ENCODE measurements at places on chromosomes 7 and 10.

GRCh38 chr7:20238754-20239324, 21.7 kb upstream of the MACC1 start:
- no peak for DNase-seq

DNA sequence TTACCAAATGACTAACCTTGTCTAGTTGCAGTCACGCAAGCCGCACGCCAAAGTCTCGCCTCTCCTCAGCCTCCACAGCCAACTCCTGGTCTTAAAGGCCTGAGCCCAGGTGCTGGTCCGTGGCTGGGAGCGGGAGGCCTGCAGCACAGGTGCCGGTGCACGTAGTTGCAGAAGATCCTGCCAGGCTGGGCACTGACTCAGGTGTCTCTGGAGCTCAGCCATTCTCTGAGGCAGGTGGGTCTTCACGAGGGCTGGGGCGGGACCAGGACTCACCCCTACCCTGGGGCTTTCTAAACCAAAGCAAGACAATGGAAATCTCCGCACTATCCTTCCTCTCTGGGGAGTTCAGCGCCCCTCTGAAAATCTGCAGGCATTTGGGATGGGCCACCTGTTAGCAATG, 216.4 kb downstream of the MLLT10 start:
- no peak for DNase-seq

DNA sequence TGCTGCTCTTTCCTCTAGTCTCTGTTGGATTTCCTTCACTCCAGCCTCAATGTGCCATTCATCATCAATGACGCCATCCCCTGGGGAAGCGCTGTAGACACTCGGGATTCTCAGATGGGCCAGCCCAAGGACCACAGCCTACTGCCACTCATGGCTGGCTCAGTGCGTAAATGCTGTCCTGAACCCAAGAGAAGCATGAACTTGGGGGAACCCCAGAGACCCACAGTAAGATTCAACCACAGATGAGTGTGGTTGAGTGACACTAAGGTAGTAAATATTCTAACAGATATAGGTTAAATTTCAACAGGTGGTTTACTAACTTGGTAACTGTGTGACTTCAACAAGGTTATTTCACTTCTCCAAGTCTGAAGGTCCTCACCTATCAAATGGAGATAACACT, 304.1 kb downstream of the GRM8 start:
- no peak for DNase-seq

GRCh38 chr7:29940199-29940598, 49.4 kb downstream of the SCRN1 start:
- no peak for DNase-seq

DNA sequence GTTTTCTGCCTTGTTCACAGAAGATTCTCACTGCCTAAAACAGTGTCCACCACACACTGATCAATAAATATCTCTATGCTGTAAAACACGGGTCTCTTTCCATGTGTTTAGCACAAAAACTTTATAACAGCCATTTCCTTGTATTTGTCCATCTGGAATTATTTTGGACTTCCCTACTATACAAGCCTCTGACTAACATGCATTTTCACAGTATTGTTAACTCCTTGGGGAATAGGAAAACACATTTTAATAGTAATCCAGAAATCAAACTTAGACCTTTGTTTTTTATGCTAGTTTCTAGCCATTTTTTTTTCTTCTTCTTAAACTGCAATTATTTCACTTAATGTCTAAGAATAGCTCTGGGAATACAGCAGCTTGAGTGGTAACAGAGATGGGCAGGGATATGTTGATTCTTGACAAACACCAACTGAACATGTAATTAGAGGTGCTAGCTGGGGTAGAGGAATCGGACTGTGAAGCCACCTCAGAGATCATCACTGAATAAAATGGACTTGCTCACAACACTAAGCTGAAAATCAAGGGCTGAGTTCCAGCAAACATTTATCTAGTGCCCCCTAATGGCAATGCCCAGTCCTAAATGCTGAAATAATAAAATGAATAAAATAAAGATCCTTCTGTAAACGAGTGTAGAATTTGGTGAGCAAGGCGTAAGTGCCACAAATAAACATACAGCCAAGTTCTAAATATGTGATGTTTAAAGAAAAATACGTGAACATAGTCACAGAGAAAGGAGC, 593.1 kb downstream of the SORCS1 start:
- DNase-seq, result no peak

DNA sequence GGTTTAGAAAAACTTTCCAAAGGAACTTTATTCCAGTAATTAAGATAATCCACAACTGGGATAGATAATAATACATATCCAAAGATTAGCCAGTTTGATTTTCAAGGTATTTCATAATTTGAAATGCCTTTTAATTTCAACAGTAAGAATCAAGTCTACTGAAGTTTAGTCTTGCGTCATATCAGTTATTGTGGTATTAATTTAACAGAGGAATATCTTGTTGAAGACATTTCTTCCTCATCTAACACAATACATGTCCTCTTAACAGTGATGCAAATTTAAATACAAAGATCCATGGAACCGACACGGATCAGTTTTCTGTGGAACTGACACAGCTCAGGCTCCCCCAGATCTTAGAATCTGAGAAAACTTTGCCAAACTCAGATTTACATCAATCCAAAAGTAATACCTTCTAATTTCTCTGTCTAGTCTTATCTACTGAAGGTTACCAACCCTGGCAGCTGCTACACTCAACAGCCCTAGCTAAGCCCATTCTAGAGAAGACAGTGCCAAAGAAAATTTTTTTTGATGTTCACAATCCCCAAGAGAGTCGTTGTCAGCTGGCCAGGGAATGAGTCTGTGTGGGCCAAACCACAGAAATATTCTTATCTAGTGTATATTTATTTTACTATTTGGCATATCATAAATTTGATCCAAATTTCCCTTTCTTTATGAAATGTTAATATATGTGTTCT, 365.2 kb upstream of the MEOX2 start:
- no peak for DNase-seq

DNA sequence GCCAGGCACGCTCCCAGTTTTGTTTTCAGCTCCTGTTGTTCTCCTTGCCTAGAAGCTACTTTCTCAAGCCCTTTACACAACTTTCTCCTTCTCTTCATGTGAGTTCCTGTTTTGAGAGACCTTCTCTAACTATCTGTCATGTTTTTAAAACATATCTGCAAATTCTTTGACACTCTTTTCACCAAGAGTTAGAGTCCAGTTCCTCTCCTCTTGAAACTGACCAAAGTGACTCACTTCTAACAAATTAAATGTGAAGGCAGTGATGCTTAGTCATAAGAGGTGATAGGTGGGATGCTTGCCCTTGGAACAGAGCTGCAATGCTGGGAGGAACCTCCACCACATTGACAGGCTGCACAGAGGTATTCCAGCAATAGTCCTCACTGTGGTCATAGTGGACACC, 25.3 kb downstream of the ZSCAN25 start:
- no peak for DNase-seq

DNA sequence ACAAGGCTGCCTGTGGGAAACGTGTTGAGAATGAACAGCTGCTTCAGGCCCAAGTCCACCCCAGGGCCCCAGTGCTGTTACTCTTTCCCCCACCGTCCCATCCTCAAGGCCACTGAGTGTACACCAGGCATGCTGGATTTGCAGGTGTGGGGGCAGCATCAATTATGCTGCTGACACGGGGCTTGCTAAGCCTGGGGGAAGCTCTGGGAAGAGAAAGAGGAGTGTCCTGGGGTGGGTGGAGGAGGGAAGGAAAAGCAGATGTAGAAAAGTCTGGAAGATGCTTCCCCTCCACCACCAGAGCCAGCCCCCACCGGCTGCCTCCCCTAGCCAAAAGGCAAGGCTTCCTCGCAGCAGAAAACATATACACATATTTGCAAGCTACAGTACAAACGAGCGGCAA, 153.9 kb downstream of the CDH23 start:
- DNase-seq, result no peak

DNA sequence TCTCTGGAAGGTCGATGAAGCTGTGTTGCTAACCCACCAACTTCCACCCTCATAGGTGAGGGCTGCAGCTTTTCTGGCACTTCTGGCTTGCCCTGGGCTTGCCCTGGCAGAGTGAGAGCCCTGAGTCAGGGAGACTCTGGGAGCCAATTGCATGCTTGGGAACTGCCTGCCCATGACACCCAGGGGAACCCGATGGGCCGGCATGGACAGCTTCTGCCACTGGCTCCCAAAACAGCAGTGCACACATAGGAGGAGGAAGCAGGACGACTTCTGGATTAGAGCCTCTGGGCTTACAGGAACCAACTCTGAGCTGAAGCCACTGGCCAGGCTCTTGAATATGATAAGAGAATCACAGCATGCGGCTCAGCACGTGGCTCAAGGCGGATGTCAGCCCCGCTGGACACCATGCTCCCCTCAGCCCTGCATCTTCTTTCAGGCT, 135.2 kb upstream of the UNC5B start:
- DNase-seq, result no peak

DNA sequence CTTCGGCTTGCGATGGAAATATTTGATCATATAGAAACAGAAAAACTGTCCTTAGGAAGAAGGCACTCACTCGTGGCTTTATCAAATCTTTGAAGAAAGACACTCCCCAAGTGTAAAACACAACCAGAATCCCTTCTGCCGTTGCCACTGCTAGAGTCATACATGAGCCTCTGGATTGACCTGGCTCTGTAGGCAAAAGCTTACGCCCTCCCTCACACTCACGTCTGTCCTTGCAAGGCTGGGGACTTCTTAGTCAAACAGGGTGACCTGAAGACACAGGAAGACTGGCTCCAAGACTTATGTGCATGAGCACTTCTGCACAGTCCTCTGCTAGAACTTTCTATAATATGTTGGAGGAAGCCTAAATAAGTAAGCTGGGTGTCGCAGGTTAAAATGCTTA, 135.4 kb upstream of the MDFIC start:
- no peak for DNase-seq

DNA sequence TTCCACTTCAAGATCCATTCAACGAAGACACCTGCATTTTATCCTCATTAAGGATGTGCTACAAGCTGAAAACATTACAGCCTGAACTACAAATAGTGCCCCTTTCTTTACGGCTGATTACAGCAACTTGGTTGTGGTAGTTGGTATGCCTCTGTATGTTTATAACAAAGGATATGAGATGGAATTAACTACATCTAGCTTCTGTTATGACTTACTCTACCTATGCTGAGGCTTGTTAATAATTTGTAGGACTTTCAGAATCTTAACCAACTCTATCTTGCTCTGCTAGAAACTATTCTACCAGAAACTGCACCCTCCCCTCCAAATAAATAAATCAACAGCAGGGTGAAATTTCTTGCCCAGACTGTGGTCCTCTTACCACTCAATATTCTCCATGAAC, 448.1 kb downstream of the GRM8 start:
- DNase-seq, result no peak

DNA sequence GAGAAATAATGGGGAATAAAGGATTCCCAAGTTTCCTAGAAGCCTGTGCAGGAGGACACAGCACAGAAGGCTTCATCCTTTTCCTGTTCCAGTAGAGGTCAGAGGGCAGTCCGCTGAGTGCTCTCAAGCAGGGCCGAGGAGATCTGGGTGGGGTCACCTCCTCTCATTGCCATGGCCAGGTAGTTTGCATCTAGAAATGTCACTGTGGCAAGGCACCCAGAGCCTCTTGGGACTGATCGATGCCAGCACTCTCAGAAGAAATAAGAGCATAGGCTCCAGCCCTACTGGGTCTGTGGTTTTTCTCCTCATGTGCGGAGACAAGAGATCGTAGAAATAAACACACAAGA, 7.9 kb downstream of the NUB1 start:
- no peak for DNase-seq

GRCh38 chr10:77380191-77380590, 257.4 kb downstream of the KCNMA1 start:
- no peak for DNase-seq

GRCh38 chr10:72238392-72239175, 22.5 kb upstream of the ASCC1 start:
- no peak for DNase-seq

DNA sequence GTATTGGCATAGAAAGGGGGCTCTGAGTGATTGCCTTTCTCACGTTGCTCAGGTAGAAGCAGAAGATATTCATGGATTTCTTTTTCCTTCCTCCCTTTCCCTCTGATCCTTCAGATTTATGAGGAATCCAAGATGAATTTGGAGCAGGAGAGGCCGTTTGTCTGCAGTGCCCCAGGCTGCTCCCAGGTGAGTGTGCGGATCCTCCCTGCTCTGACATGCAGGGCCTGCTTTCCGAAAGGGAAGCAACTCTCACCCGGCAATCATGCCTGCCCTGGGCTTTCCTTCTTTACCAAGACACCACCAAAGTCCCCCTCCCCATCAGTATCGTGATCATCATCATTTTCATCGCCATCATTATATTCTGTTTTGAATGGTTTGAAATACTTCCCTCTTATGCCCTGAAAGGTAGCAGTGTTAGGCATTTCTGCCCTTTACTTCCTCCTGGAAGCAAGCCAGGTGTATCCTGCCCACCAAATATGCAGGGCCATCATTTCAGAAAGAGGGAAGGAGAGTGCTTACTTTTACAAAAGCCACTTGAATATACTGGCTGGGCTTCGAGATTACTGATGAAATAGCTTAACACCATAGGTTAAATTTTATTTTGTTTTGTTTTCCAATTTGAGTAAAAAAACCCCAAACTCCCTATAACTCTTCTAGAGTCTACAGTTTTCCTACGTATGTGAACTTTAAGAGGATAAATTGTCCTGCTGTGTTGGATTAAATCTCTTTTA, 75.9 kb downstream of the CREB5 start:
- DNase-seq, result no peak

GRCh38 chr7:28358423-28358868, 53.9 kb upstream of the CREB5 start:
- peak; percentile 82 for DNase-seq

DNA sequence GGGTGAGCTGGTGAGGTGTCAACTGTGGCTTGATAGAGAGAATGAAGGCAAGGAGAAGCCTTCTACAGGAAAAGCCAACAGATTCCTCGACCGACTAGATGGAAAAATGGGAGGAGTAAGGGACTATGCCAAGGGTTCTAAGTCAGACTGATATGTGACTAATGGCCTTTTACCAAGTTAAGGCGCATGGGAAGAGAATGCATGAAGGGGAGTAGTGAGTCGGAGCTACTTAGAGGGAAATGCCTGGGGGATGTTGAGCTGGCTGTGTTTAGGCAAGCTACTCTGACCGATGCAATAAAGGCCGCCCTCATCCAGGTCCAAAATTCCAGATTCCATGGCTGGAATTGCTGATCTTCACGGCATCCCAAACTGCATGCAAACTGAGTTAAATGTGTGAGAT, 48.2 kb downstream of the APBB1IP start:
- DNase-seq, result peak; percentile 76

DNA sequence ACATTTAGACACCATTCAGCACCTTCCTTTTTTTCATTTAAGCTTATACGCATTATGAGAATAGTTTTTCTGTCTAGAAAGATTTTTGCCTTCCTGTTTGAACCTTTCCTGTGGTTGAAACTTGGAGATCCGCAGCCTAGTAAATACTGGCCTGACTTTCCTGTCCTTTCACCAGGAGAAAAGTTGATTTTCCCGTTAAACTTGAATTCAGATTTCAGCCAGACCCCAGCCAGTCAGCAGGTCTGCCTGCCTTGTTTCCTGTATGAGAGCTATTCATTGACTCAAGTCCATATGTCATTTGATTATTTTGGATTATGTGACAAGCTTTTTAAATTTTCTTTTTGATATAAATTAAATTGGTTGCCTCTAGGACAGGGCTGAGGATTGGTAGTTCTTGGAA, 71.5 kb downstream of the EVX1 start:
- no peak for DNase-seq

GRCh38 chr7:89477991-89478390, 676.3 kb upstream of the STEAP1 start:
- DNase-seq, result no peak
